CD4-positive, alpha-beta memory T cell (primary cell): ENCODE measurements at places on chromosomes 5 and 9.

GRCh38 chr5:68379275-68380036 lies 163.9 kb downstream of the PIK3R1 start:
- peaks cover 56% of the 10 kb centered on the region for H3K4me1 ChIP-seq
- H3K4me3 ChIP-seq, result no peak overlapping the region
- no peak for DNase-seq
- no peak overlapping the region for H3K27ac ChIP-seq
- no peaks in the 10 kb centered on the region for H3K27me3 ChIP-seq
- H3K36me3 ChIP-seq, result no peaks in the 10 kb centered on the region

DNA sequence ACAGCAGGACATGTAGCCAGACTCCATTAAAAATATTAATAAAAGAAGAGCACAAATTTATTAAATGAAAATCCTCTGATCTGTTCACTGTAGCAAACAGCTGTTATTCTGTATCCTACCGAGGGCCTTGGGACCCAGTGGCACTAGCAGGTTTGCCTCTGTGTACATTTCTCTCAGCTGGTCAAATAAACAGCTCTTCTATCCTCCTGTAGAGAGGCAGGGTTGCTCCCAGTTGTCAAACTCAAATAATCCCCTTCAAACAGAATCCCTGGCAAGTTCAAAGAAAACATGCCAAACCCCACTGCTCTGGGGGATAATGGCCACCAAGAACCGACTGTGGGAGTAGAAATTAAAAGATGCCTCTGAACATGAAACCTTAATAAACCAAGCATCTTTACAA lies 1262.0 kb upstream of the DMAC1 start:
- H3K4me1 ChIP-seq, result no peaks in the 10 kb centered on the region
- no peak overlapping the region for H3K4me3 ChIP-seq
- H3K36me3 ChIP-seq, result no peaks in the 10 kb centered on the region
- no peaks in the 10 kb centered on the region for H3K27me3 ChIP-seq
- DNase-seq, result no peak

DNA sequence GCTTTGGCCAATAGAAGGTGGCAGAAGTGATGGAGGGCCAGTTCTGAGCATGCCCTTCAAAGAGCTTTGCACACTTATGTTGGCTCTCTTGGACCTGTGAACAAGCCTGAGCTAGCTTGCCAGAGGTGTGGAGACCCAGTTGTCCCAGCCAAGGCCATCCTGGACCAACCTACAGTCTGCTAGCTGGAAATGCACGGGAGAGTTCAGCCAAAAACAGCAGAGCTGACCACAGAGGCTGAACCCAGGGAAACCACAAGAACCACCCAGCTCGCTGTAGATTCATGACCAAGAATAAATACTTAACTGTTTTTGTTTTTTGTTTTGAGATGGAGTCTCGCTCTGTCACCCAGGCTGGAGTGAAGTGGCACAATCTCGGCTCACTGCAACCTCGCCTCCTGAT lies 65.4 kb upstream of the HAND1 start:
- H3K27me3 ChIP-seq, result no peaks in the 10 kb centered on the region
- no peaks in the 10 kb centered on the region for H3K4me1 ChIP-seq
- no peaks in the 10 kb centered on the region for H3K36me3 ChIP-seq
- no peak overlapping the region for H3K4me3 ChIP-seq
- no peak overlapping the region for H3K27ac ChIP-seq

DNA sequence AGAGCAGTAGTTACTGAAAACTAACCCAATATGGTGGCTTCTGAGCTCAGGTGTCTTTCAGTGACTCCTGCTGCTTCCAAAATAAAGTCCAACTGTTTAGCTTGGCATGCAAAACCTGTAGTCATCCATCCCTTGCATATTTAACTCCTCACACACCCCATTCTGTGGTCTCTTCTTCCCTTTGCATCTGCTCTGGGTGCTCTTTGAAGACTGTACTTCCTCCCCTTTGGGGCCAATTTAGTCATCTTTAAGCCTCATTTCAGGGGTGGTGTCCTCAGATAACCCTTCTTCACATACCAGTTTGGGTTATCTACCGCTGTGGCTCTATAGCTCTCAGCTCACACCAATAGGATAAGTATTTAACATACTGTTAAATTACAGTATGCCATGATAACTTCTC lies 209.9 kb upstream of the DMRT1 start:
- H3K4me3 ChIP-seq, result no peak overlapping the region
- DNase-seq, result no peak
- H3K4me1 ChIP-seq, result peaks cover 8% of the 10 kb centered on the region
- H3K27me3 ChIP-seq, result no peaks in the 10 kb centered on the region
- H3K27ac ChIP-seq, result no peak overlapping the region
- no peaks in the 10 kb centered on the region for H3K36me3 ChIP-seq

GRCh38 chr5:127351418-127351817 lies 60.8 kb downstream of the MEGF10 start:
- no peak for DNase-seq
- no peak overlapping the region for H3K4me3 ChIP-seq
- H3K27me3 ChIP-seq, result no peaks in the 10 kb centered on the region
- no peaks in the 10 kb centered on the region for H3K36me3 ChIP-seq
- no peak overlapping the region for H3K27ac ChIP-seq

GRCh38 chr5:106185661-106186081 lies 1485.1 kb downstream of the EFNA5 start:
- no peak for DNase-seq
- no peak overlapping the region for H3K27ac ChIP-seq
- H3K4me1 ChIP-seq, result no peaks in the 10 kb centered on the region
- H3K36me3 ChIP-seq, result no peaks in the 10 kb centered on the region
- no peak overlapping the region for H3K4me3 ChIP-seq

DNA sequence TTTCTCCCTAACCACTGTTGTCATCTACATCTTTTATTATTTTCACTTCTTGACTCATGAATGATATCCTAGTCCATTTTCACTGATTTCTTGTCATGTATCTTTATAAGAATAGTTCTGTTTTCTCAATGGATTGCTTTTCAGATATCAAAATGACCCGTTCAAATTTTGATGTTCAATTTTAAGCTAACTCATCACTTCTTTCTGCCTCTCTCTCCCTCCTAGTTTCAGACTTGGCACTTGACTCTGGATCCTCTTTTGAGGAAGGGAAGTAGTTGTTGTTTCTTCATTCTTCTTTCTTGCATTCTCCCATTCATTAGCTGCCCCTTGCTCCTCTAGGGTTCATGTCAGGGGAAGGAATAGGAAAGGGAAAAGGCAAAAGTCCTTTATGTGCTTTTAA lies 23.7 kb downstream of the CSNK1G3 start:
- H3K27me3 ChIP-seq, result no peaks in the 10 kb centered on the region
- DNase-seq, result no peak
- H3K27ac ChIP-seq, result no peak overlapping the region
- H3K36me3 ChIP-seq, result no peaks in the 10 kb centered on the region
- no peak overlapping the region for H3K4me3 ChIP-seq
- no peaks in the 10 kb centered on the region for H3K4me1 ChIP-seq

- no peak overlapping the region for H3K27ac ChIP-seq
- H3K4me1 ChIP-seq, result no peaks in the 10 kb centered on the region
- no peak for DNase-seq
- H3K27me3 ChIP-seq, result no peaks in the 10 kb centered on the region
These were observed 101.9 kb upstream of the PRDM9 start for GRCh38 chr5:23405316-23406068.

GRCh38 chr5:55853818-55854217 lies 2.7 kb downstream of the IL31RA start:
- no peak overlapping the region for H3K27ac ChIP-seq
- DNase-seq, result no peak
- H3K4me1 ChIP-seq, result peaks cover 26% of the 10 kb centered on the region
- no peak overlapping the region for H3K4me3 ChIP-seq
- no peaks in the 10 kb centered on the region for H3K36me3 ChIP-seq

DNA sequence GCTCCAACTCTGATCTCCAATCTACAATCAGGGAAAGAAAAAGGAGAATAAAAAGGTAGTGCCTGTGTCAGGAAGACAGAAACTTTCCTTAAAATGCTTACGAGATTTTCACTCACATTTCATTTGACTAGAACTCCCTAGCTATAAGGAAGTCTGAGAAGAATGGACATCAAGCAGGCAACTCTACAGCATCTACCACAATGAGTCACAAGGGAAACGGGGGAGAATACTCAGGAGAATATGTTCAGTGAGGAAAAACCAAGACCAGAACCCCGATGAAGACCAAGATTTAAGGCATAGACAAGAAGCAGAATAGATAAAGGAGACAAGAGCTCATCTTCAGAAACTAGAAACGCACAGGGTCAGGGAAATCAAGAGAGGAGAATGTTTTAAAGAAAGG lies 9.0 kb upstream of the SETD9 start:
- H3K27ac ChIP-seq, result no peak overlapping the region
- H3K4me1 ChIP-seq, result no peaks in the 10 kb centered on the region
- H3K27me3 ChIP-seq, result no peaks in the 10 kb centered on the region
- no peaks in the 10 kb centered on the region for H3K36me3 ChIP-seq
- DNase-seq, result no peak
- no peak overlapping the region for H3K4me3 ChIP-seq

GRCh38 chr9:138119202-138120027 lies 241.8 kb downstream of the CACNA1B start:
- H3K27ac ChIP-seq, result no peak overlapping the region
- no peaks in the 10 kb centered on the region for H3K4me1 ChIP-seq
- H3K36me3 ChIP-seq, result no peaks in the 10 kb centered on the region
- no peak overlapping the region for H3K4me3 ChIP-seq

- no peak overlapping the region for H3K4me3 ChIP-seq
- H3K27ac ChIP-seq, result no peak overlapping the region
- no peaks in the 10 kb centered on the region for H3K4me1 ChIP-seq
- no peak for DNase-seq
- no peaks in the 10 kb centered on the region for H3K27me3 ChIP-seq
These were observed 9.4 kb upstream of the PLEKHG4B start for GRCh38 chr5:82570-82969.

- H3K4me1 ChIP-seq, result peaks cover 28% of the 10 kb centered on the region
- peak overlapping the region; percentile 92 for H3K27ac ChIP-seq
- no peaks in the 10 kb centered on the region for H3K27me3 ChIP-seq
- H3K36me3 ChIP-seq, result no peaks in the 10 kb centered on the region
- H3K4me3 ChIP-seq, result peak overlapping the region; percentile 77
These were observed 620 bp upstream of the VPS13A start for GRCh38 chr9:77176686-77177142.

DNA sequence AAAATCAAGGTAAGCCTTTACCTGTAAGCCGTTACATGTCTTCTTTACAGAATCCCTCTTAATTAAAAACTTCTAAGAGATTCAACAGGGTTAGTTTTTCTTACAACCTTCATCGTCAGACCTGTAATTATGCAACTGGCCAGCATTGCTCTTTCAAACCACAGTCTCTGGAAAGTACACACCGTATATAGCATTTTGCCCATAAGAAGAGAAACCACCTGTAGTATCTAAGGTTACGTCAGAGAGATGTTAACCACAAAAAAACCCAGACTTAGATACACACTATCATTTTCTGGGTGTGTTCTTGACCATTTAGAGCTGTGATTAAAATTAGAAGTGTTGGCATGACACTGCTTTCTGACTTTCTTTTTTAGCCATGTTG lies 140.0 kb downstream of the MUSK start:
- DNase-seq, result no peak
- H3K27ac ChIP-seq, result no peak overlapping the region
- H3K4me3 ChIP-seq, result no peak overlapping the region

DNA sequence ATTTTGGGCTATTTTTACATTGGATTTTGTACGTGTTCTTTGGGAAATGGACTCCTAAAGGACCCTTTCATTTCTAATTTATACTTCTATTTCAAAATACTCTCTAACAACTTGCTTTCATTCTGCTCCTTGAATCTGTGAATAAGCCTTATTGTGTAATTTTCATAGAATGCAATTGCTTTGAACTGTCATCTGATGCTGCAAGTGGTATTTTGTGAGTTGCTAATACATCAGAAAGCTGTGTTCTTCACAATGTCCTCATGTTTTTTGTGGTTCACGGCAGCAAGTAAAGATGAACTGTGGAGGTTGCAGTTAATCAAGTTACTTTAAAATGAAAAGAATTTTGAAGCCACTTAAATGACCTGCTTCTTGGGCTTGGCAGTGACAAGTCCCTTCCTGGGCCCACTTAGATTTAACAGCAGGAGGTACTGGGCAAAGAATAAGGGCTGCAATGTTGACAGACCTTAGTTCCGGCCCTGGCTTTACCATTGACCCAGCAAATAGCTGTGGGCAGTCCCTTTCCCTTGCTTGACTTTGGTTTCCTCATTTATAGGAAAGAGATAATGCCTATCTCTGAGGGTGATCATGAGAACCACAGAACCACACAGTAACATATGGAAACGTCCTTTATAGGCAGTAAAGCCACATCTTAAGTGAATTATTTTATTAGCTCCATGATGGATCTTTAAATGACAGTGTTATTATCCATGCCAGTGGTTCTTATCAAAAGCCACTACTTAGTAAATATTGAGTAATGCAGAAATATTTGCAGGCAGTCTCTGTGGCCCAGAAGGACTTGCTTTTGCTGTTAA lies 54.8 kb downstream of the IQGAP2 start:
- H3K27me3 ChIP-seq, result no peaks in the 10 kb centered on the region
- peaks cover 13% of the 10 kb centered on the region for H3K36me3 ChIP-seq
- H3K27ac ChIP-seq, result no peak overlapping the region
- no peak for DNase-seq
- H3K4me1 ChIP-seq, result peaks cover 36% of the 10 kb centered on the region
- H3K4me3 ChIP-seq, result no peak overlapping the region

- no peak overlapping the region for H3K27ac ChIP-seq
- no peak for DNase-seq
- H3K4me3 ChIP-seq, result no peak overlapping the region
- no peaks in the 10 kb centered on the region for H3K36me3 ChIP-seq
These were observed 168.7 kb downstream of the KDM4C start for GRCh38 chr9:6926436-6926835.

DNA sequence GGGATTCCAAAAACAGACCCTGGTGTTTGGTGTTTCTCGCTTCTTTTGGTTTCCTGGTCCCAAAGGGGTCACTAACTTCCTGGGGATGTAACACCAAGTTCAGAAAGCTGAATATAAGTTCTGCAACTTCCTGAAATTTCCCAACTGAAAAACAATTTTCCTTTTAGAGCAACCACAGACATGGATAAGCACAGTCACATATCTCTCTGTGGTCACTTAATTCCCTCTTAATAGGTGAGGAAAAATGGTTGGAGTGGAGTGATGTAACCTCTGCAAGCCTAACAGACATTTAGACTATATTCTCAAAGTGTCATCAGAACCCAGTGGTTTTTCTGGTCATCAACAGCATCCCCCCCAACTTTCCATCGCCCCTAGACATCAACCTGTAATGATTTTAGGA lies 135.3 kb downstream of the PRELID2 start:
- H3K4me3 ChIP-seq, result no peak overlapping the region
- H3K36me3 ChIP-seq, result no peaks in the 10 kb centered on the region
- no peak overlapping the region for H3K27ac ChIP-seq
- DNase-seq, result no peak
- H3K27me3 ChIP-seq, result no peaks in the 10 kb centered on the region

GRCh38 chr9:98838155-98838867 lies 30.8 kb downstream of the GALNT12 start:
- no peak overlapping the region for H3K27ac ChIP-seq
- no peak overlapping the region for H3K4me3 ChIP-seq
- no peaks in the 10 kb centered on the region for H3K4me1 ChIP-seq

- H3K36me3 ChIP-seq, result no peaks in the 10 kb centered on the region
- H3K4me3 ChIP-seq, result no peak overlapping the region
- no peaks in the 10 kb centered on the region for H3K27me3 ChIP-seq
- no peaks in the 10 kb centered on the region for H3K4me1 ChIP-seq
These were observed 165.1 kb downstream of the PAPPA start for GRCh38 chr9:116318468-116319374.
